ELR (cell line): ENCODE measurements at places on chromosomes 6 and 20.

GRCh38 chr6:31652925-31653724, 664 bp upstream of the BAG6 start:
- peak; percentile 96 for DNase-seq

- no peak for DNase-seq
These were observed 656.0 kb upstream of the ID4 start for GRCh38 chr6:19181211-19181610.

GRCh38 chr6:163813979-163814493, 399.5 kb downstream of the QKI start:
- no peak for DNase-seq

DNA sequence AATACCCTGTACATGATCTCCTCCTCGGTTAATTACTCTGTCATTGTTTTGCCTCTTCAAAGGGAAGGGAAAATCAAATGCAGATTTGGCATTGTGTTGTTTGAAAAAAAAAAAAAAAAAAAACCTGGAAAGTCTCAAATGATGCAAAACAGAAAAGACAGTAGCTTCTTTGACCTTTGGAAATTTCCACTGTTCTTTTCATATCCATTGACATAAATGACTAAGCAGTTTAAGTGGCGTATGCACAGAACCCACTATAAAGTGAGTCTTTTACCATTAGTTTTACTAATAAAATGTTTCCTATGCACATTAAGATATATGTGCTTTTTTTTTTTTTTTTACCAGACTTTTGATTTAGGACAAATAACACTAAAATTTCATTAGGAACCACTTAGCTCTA, 704.3 kb downstream of the TFAP2A start:
- no peak for DNase-seq

DNA sequence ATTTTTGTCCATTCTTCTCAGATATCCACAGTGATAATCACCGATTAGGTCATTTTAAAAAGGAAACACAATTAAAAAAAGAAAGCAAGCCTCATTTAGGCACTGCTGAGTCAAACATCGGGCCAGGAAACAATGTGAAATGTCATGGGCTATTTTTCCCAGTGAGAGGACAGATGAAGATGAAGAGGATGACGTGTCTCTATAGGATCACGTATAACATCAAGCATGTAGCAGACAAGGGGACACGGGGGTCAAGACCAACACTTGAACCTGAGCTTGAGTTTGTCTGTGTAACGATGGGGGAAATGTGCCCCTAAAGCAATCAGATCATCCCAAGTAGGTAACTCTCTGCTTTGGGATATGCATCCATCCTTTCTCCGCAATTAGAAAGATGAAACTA, 553.2 kb downstream of the CD83 start:
- no peak for DNase-seq

DNA sequence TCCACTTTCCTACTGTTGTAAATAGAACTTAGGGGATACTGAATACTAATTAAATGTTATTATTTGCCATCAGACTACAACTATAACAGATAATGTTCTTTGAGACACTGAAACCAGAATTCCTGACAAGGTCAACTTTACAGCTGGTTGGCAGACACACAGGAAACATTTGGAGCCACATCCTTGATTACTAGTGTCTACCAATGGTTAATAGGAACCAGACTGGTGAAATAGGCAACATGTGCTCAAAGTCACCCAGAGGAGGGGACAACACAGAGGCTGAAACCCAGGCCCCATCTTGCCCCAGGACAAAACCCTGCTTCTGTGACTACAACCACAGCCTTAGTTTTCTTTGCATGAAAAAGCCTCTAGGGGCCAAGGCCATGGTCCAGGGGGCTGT, 47.8 kb upstream of the NT5E start:
- DNase-seq, result no peak

GRCh38 chr6:167152862-167153261, 4.9 kb downstream of the GPR31 start:
- DNase-seq, result no peak

DNA sequence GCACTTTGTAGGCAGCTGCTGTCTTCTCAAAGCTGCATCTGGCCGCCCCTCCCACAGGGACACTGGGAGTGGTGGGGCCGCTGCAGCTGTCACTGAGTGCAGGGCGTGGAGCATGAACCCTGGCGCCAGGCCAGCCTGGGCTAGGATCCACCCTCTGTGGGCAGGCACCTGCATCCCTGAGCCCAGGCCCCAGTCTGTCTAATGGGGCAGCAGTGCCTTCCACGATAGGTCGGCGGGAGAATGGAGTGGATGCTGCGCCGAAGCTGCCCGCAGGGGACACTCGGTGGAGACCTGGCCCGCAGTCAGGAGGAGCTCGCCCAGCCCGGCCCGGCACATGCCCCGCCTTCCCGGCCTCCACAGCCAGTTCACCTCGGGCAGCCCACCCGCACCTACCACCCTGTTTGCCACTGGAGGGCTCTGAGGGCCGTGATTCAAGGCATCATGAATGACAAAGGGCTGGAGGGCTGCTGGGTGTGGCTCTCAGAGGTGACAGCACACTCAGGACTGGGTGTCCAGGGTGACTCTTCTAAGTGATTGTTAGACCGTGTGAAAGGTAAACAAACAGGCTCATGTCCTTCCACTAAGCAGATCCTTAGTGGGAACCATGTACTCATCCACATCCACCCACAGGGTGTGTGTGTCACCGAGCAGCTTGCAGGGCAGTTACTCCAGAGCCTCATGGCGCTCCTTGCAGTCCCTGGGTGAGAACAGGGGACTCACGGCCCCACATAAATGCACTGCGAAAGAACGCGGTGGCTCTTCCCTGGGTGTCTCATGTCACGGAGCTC, 133.9 kb downstream of the AGPAT4 start:
- peak; percentile 37 for DNase-seq

DNA sequence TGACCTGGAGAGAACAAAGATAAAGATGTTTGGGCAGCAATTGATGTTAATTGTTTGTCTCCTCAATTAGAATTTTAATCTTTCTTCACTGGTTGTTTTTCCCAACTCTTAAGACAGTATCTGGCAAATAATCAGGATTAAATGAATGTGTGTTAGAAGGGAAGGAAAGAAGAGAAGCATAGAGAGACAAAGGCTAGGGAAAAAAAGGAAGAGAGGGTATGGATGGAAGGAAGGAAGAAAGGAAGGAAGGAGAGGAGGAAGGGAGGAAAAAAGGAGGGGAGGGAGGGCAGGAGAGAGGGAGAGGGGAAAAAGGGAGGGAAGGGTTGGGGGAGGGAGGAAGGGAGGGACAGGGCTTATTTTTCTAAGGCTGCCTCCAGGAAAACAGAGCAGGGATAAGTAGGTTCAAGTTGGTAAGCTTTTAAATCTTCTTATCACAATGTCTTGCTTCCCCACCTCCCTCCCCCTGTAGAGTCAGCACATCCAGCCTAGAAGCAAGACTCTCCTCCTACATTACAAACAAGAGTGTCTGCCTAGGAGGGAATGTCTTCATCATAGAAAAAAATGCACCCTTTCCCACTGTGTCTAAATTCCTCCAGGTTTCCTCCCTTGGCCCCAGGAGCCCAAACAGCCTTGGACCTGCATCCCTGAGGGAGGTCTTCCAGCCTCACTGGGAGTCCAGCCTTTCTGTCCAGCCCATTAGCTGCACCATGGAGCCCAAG, 447.8 kb upstream of the JARID2 start:
- no peak for DNase-seq

GRCh38 chr6:107820338-107821261, 3.5 kb downstream of the SCML4 start:
- peak; percentile 14 for DNase-seq

GRCh38 chr6:1789092-1789491, 179.4 kb downstream of the FOXC1 start:
- DNase-seq, result peak; percentile 73

- DNase-seq, result peak; percentile 2
These were observed 622.3 kb upstream of the ARID1B start for GRCh38 chr6:156154896-156155295.

- DNase-seq, result no peak
These were observed 409.1 kb upstream of the AGPAT4 start for GRCh38 chr6:161682982-161683381.

DNA sequence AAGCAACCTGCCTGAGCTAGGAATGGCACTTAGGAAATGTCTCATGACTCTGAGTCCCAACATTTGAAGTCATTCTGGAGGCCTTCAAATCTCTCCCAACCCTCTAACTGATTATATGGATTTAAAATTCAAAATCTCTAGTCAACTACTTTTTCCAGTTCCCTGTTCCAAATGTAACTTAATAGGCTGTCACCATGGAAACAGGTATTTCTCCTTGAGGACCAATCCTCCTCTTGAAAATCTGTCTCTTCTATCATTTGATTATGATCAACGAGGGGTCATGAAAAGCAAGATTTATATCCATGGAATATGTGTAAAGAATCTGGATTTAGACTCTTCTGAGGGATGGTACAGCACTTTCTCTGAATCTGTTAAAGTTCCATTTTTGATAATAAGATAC, 127.3 kb upstream of the DTNBP1 start:
- DNase-seq, result no peak

DNA sequence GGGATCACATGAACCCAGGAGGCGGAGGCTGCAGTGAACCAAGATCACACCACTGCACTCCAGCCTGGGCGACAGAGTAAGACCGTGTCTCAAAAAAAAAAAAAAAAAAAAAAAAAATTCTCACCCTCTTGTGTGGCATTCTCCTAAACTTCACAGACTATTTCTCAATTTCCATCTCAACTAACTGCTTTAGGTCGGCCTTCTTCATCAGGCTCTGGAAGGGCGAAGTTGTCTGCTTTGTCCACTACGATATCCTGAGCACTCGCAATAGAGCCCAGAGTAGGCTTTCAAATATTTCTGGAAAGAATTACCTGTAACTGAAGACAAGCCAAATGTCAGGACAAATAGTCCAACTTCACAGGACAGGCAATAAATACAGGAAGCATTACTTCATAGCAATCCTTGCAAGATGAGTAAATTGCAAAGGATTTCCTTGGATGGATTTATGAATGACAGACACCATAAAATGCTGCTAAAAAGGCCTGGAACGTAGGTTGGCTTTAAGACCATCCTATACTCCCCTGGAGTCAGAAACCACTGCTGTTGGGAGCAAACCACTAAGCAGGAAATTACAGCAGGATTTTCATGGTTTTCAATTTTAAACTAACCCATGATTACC, 116.3 kb upstream of the SLC2A12 start:
- peak; percentile 38 for DNase-seq

- DNase-seq, result no peak
These were observed 68.8 kb downstream of the UTRN start for GRCh38 chr6:144353871-144354314.

DNA sequence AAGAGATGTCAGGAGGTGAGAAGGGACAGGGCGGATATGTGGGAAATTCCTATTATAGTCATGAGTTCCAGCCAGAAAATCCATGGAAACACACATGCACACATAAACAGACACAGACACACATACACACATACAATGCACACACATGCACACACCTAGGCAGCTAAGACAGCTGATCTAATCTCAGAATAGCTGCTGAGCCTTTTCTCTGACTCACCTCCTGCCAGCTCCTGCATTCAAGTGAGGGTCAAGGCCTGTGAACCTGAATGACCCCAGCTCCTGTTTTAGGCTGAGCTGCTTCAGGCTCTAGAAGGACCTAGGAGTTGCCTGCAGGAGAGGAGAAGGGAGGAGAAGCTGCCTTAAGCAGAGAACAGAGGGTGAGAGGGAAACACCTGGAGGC, 21.6 kb upstream of the RAET1L start:
- DNase-seq, result no peak

DNA sequence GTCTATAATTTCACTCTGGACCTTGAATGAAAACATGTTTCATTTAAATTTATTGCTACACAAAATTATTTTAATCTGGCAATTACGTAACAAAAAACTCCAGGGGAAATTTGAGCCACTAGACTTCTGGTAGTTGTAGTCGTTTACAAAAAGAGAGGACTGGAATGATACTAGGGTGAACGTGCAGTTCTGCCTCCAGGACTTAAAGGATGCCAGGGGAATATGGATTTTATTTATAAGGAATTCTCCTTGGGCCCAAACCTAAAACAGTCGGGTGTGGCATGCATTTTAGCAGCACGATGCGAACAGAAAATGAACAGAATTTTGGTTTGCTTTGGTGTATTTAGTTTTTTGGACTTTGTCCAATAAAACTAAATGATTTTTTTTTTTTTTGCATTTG, 76.9 kb downstream of the PRL start:
- DNase-seq, result no peak

DNA sequence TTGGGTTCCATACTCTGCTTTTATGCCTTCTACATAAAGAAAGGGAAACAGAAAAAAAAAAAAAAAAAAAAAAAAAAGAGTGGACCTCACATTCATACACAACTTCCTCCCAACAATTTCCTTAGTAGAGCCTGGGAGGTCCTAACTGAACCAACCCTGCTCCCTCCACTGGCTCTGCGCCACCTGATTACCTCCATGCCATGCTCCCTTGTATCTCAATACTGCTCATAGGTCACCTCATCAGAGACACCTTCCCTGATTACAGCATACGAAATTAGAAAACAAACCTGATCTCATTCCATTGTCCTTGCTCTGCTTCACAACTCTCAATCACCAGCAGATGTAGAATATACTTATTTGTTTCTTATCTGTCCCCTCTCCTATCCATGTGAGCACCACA, 134.2 kb upstream of the EYA4 start:
- no peak for DNase-seq

GRCh38 chr6:157800420-157801237, 22.4 kb upstream of the SNX9 start:
- DNase-seq, result peak; percentile 85

- DNase-seq, result no peak
These were observed at the start of gene FAM217A for GRCh38 chr6:4078691-4079471. FAM217A (minus strand) TSS chr6:4079137; CDS start chr6:4077414, 1,723 bp downstream.

GRCh38 chr6:68427630-68428029, 207.5 kb upstream of the ADGRB3 start:
- peak; percentile 53 for DNase-seq

- no peak for DNase-seq
These were observed 201.1 kb upstream of the PREP start for GRCh38 chr6:105603788-105604586.

DNA sequence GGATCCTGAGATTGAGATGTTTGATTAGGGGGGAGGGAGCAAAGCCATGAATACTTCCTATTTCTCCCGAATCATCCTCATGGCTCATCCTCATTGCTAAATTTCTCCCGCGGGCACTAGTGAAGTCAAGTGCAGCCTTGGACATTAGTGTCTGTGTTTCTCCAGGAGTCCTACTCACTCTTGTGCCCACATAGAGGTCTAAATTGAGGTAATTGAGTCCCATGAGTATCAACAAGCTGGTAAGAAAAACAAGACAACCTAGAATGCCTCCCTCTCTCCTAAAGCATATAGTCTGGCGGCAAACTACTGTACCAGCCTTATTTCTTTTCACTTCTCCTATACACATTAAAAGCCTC, 420 bp downstream of the CENPQ start:
- DNase-seq, result no peak

DNA sequence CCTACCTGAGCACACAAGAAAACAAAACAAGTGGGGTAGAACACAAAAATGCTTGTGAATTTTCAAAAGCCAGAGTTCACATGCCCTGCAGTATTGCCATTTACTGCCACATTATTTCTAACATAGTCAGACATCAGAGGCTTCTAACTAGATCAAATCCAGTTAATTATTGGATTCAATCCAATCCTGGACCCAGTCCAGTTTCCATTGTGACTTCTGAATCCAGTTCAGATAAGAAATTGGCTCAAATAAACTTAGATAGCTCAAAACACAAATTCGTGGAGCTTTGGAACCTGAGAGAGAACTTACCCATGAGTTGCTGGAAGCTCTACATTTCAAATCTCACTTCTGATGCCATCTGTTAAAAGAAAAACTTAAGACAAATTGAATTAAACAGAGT, 85.2 kb upstream of the ANKEF1 start:
- no peak for DNase-seq
